ENCODE measurements at places on chromosomes 6 and 20.
A peak's percentile ranks its signal among the peaks of the same experiment; 100 is the strongest.

DNA sequence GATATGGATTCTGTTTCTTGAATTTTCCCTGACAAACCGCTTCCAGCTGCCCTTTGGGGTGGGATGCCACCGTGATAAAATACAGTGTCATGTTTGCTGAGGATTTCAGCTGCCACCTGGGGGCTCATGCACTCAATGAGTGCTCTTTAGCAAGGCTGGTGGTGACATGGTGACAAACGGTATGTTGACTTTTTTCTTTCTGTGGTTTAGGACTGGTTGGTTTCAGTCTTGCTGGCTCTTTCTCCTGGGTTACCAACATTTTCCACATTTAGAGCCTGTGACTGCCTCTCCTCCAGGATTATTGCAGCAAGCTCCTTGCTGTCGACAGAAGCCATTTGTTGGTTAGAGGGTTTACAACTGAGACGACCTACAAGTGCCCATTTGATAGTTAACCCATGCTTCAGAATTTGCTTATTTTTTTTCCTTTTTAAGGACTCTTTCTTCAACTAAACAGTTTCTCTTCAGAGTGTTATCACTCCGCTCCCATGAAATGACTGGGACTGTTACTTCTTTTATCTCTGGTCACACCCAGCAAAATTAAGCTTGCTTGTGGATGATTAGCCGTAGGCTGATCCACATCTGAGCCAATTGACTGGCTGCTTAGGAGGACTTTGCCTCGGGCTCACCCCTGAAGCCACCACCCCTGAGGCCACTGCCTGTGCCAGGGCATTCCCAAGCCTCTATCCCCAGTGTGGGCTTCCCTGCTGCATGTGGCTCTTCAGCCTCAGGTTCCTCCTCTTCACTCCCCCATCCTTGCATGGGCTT lies 48.4 kb upstream of the CDYL start:
- peak; percentile 0 for DNase-seq

DNA sequence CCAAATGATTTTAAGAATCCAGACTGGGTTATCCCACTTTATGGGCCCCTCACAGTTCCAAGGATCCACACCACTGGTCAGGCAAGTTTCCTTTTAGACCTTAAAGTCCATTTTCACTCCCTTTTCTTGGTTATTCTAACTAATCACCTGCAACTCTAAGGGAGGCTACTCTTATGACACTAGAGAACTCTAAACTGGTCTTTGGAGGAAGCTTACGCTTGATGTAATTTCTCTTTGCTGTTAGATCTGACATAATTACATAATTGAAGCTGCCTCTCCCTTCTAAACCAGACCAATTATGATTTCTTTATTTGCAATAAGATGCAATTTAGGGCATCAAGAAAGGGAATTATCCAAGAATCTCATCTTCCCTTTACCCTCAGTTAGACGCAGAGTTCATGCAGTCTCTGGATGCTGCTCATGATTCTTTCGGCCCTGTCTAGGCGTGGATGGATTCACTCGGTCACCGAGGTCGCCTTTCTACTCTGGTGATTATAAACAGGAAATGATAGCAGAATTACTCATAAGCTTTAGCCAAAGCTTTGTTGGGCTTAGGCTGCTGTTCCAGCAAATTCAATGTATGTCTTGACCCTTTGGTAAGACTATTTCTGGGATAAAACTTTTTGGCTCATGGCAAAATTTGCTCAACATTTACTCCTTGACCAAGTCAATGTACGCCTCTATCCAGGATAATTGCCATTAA lies 166.4 kb upstream of the PRND start:
- no peak for DNase-seq

DNA sequence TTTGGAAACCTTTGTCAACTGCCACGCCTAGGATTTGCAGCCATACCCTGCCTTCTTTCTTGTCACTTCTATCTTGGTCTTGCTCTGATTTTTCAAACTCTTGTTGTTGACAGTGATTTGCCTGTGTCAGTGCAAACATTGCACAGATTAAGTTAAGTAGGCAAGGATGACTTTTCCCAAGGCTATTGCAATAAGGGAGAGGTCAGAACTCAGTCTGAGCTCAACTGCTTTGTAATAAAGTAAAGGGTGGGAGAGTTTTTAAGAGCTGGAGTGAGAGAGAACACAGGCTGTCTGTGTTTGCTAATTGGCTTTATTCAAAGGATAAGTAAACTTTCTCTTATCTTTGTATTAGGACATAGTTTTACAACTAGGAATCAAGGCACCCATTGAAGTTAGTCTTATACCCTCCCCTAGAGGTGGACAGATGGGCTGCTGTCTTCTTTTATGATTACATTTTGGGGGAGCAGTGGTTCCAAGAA lies 448.6 kb downstream of the PHF3 start:
- no peak for DNase-seq

- no peak for DNase-seq
These were observed 227.3 kb downstream of the TBX18 start for GRCh38 chr6:84536885-84537638.

- DNase-seq = no peak
These were observed 60.4 kb downstream of the SLC22A3 start for GRCh38 chr6:160408528-160408927.

DNA sequence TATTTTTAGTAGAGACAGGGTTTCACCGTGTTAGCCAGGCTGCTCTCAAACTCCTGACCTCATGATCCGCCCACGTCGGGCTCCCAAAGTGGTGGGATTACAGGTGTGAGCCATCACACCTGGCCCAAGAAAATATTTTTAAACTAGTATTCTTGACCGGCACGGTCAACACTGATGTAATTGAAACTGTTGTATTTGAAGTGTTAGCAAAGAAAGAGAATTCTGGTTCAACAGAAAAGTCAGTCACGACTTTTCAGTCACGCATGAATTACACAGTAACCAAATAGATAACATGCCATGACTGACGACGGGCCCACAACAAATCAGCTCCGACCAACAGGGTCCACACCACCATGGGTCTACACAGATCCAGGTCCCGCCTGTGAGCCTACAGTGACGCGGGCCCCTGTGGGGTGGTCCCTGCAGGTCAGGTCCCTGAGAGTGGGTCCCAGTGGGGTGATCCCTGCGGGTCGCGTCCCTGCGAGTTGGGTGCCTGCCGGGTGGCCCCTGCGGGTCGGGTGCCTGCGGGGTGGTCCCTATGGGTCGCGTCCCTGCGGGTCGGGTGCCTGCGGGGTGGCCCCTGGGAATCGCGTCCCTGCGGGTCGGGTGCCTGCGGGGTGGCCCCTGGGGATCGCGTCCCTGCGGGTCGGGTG lies 1.0 kb downstream of the GMEB2 start:
- no peak for DNase-seq

GRCh38 chr20:63520934-63521601 lies 503 bp downstream of the PPDPF start:
- peak; percentile 44 for DNase-seq

DNA sequence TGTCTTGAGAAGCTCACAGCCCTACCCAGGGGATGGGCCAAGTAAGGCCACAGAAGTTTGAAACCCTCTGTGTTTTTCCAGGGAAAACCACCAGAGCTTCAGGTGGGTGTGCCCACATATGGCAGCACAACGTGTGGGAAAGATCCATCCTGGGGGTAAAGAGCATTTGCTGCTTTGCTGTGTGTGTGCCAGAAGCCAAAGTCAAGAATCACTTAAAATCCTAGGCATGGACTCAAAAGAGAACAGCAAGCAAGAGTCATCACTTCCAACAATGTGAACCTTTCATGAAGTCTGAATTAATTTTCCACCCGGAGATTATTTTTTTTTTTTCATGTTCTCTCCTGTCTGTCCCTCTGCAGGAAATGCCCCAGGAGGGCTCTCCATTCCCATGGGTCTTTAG lies 308.2 kb upstream of the SGK1 start:
- no peak for DNase-seq

DNA sequence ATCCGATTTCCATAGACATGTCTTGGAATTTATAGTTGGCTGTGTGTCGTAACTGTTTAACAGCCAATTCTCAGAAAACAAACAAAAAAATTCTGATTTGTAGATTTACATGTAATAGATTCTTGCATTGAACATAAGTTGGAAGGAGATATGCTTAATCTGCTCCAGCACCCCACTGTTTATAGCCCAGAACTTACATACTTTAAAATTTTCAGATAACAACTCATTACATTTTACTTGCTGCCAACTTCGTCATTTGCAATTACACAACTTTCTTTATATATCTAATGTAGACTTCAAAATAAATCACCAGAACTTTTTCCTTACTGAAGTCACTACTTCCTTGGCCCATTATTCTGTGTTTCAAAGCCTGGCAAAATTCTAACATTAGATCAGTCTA lies 472.3 kb upstream of the EYS start:
- no peak for DNase-seq

- no peak for DNase-seq
These were observed 14.2 kb downstream of the FARS2 start for GRCh38 chr6:5275497-5275896.

GRCh38 chr20:7841971-7842310 lies 98.3 kb downstream of the HAO1 start:
- no peak for DNase-seq

GRCh38 chr6:91166271-91167046 lies 579.6 kb upstream of the MAP3K7 start:
- no peak for DNase-seq

GRCh38 chr6:44779130-44779826 lies 391.8 kb downstream of the CDC5L start:
- DNase-seq = no peak

DNA sequence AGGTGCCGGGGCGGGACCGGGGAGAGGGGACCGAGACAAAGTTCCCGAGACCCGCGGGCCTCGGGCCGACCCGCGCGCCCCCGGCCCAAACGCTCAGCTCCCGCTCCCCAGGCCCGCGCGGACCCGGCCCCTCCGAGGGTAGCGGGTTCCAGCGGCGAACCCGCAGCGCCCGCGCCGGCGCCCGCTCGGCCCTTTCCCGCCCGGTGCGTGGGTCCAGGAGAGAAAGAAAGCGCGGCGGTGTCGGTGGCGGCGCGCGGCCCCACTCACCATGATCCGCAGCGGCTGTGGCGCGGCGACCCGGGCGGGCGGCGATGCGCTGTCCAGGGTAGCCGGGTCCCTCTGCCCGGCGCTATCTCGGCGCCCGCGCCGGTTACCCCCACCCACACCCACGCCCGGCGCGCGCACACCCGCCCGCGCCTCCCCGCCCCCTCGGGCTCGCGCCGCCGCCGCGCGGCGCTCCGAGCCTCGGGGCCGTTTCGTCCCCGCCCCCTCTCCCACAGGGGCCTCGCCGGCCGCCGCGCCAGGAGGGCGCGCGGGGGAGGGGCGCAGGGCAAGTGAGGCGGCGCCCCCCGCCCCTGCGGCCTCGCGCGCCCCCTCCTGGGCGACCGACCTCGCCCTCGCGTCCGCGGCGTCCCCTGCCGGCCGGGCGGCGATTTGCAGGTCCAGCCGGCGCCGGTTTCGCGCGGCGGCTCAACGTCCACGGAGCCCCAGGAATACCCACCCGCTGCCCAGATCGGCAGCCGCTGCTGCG lies at the start of gene ELOVL2:
Gene ELOVL2, minus strand, starts transcription at position 345 of the 751 bp plus-strand sequence. Its CDS starts 75 bp downstream, at position 270.
- no peak for DNase-seq

DNA sequence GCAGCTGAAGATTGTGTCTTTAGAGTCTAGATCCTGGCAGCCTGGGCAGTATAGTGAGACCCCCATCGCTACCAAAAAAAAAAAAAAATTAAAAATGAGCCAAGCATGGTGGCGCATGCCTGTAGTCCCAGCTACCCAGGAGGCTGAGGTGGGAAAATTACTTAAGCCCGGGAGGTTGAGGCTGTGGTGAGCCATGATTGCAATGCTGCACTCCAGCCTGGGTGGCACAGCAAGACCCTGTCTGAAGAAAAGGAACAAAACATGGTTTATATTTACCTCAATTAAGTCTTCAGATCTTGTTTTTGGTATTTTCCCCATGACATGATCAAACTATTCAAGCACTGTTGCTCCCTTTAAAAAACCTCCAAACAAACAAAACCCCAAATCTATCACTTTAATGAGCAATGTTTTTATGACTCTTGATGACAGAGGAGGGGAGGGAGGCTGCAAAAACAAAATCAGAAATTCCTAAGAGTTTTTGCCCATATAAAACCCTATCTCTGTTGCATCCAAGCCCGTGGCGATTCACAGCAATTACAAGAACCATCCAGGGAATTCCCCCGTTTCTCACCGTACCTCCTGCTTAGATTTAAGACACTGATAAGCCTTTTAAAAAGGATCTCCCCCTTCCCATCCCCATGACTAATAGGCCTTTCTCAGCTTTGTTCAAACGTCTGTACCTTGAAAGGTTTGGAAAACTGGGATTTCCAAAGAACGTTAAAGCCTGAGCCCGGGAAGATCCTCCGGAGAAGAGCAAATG lies 259.9 kb downstream of the BMP7 start:
- no peak for DNase-seq

- DNase-seq = no peak
These were observed 126.4 kb downstream of the OPRM1 start for GRCh38 chr6:154165478-154165877.

- no peak for DNase-seq
These were observed 77.9 kb downstream of the TNFAIP3 start for GRCh38 chr6:137944793-137945498.

DNA sequence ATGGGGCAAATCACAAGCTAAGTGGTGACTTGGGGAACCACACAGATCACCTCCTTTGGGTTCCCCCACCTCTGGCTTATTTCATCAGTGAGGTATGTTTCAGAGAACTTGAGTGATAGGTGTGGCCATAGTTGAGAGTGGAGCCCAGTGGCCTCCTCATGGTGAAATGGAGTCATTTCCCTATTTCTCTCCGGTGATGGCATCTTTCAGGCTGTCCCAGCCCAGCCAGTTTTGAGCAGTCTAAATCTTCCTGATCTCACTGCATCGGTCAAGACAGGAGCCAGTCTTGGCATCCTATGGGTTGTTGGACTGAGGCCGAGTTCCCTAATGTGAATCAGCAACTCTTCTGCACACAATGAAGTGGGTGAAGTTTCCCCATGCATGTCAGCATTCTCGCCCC lies 132.4 kb downstream of the EYA2 start:
- no peak for DNase-seq

DNA sequence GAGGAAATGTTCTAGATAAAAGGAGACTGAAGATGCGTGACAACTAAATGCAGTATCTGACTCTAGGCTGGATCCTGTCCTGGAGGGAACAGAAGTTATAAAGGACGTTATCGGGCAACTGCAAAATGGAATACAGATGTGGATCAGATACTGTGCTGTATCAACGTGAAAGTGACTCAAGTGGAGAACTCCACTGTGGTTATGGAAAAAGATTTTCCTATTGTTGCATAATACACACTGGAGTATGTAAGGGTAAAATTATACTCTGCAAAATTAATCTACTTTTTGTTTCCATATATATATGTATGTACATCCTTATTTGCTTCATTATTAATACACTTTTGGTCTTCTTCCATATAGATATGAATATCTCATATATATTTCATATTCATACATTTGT lies 654.0 kb downstream of the QKI start:
- DNase-seq = no peak

- DNase-seq = no peak
These were observed 84.4 kb downstream of the WASF1 start for GRCh38 chr6:110095101-110095500.

Measured in stimulated activated CD4-positive, alpha-beta T cell treated with anti-CD3 and anti-CD28 coated beads, TNF-alpha, amount 100 ng/mL, for 24 hours (primary cell).